Breast epithelium (tissue), 4 donors: ENCODE measurements at places on chromosomes 16 and 17.

DNA sequence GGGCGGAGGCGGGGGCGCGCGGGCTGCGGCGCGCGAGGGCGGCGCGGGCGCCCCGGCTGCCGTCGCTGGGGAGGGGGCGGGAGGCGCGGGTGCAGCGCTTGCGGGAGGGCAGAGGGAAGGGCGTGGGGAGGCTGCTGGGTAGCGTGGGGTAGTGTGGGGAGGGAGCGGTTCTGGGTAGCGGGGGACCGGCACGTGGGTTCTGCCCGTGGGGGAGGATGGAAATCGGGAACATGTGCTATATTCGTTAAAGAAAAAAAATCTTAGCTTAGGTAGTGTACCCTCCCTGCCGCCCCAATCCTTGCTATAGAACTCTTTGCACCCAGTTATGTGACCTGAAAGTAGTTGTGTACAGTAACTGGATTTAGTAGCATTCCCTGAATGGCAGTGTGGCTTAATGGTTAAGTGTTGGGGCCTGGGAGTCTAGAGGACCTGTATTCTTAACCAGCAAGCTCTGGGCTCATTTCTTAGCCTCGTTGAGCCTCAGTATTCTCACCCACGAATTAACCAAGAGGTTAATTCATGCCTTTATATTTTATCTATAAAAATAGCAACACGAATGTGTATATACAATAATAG is 646 bp downstream of the RABEP1 start:
- no peak for DNase-seq

- no peak for DNase-seq
Observed at GRCh38 chr17:59827721-59828477, 64.8 kb downstream of the TUBD1 start.

DNA sequence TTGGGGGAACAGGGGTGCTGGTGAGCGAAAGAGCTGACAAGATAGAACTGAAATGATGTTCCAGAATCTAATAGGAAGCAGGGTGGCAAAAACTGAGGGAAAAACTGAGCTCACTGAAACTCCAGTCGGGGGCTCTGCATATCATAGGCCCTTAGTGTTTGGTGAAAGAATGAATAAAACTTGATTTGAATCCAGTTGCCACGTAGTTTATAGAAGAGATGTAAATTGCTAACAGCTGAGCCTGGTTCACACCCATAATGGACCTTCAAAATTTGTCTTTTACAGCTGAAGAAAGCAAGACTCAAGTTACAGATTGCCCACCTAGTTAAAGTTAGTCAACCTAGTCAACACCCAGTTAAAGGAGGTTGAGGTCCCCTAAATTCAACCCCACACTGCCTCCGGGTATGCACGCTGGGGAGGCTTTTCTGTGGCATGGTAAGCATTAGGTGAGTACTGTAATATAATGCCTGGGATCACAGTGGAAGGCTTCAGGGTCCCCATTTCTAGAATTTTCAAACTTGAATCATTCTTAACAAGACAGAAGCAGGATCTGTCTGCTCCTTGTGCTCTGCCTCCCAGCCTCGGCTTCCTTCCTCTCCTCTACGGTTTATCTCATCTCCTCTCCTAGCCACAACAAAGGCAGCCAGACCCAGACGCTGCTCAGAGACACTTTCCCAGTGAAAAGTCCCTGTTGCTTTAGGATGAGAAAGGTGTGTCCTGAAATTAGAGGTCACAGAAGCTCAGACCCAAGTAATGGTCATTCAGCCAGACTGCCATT is 26.9 kb upstream of the SUPT4H1 start:
- DNase-seq = no peak

GRCh38 chr17:41315814-41316445 is 420 bp upstream of the KRTAP17-1 start:
- no peak for DNase-seq

DNA sequence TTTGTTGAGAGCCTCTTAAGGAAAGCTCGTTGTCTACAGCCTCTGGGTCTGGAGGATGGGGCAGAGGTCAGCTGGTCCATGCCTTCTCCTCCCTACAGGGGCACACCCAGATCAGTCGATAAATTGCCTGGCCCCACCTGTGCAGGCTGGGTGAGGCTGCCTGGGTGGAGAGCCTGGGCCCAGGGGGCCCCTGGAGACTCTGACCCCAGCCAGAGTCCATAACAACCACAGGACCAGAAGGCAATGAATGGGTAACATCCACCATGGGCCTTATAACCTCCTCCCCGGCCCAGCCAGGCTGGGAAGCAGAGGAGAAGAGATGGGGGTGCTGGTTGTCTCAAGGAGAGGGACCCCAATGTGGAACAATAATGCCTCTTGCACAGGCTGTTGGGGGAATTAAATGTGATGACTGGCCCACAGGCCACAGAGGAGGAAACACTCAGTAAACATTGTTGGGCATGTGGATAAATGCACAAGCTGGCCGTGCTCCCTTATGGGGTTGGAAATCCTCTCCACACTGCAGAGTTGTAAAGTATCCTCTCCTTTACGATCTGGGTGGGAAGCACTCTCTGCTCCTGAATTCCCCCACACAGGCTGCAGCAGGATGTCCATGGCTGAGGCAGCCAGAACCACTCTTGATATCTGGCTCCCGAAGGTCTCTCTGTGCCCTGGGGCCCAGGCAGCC is 56.7 kb upstream of the TOB1 start:
- DNase-seq = no peak

DNA sequence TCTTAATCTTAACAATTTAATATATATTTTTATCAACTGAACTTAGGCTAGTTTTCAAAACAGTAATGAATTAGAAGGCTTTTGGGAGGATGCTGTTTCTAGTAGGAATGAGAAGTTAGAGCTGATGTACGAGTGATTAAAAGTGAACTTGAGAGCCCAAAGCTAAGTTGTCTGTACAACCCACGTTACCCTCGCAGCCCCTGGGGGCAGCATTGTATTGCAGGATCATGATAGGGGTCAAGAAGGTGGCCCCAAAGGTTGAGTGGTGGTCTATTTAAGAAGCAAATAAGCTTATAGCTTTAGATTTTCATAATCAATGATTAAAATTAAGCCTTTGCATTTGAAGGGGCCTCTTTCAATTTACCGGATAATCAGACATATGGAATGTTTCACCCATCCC is 33.7 kb upstream of the ALDH3A2 start:
- DNase-seq = no peak

DNA sequence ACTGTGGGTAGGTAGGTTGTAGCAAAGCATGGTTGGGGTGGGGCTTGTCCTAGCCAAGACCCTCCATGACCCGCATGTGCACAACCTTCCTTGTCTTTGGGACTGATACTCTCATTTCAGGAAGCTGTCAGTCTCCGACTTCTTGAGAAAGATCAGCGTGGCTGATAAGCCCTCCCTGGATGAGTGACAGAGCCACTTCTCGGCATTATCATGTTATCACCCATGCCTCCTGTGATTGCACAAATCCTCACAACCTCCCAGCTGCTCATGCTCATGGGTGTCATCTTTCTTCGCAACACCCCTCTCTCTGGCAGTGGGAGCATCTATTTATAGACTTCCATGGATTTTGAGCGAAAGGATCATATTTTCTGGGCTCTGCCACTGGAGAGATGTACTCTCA is 314.2 kb downstream of the FOXL1 start:
- DNase-seq = no peak

DNA sequence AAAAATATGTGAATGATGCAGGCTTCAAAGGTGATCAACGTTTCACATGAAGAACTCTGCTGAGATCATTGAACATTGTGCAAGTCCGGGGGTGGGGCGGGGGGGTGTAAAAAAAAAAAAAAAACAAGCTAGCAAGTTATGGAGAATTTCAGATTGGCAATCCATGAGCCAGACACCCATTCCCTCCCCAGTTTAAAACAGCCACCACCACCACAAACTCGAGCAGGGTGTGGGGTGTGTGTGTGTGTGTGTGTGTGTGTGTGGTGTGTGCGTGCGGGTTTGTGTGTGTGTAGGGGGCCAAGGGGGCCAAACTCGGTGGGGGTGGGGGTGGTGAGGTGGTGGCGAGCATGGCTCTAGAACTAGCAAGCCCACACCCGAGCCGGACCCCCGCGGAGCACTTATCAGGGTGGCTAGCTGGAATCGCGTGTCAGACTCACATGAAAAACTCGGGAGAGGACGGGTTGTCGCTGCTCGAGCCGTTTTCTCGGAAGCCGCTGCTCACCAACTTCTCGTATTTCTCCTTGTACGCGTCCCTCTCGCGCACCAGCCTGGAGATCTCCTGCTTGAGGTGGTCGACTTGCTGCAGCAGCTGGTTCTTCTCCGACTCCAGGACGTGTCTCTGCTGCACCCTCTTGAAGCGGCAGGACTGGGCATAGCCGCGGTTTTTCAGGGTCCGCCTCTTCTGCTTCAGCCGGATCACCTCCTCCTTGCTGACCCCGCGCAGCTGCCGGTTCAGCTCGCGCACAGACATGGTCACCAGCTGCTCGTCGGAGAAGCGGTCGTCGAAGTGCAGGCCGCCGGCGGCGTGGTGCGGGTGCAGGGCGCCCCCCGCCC is 2.0 kb downstream of the MAF start:
- peak; percentile 58 for DNase-seq

DNA sequence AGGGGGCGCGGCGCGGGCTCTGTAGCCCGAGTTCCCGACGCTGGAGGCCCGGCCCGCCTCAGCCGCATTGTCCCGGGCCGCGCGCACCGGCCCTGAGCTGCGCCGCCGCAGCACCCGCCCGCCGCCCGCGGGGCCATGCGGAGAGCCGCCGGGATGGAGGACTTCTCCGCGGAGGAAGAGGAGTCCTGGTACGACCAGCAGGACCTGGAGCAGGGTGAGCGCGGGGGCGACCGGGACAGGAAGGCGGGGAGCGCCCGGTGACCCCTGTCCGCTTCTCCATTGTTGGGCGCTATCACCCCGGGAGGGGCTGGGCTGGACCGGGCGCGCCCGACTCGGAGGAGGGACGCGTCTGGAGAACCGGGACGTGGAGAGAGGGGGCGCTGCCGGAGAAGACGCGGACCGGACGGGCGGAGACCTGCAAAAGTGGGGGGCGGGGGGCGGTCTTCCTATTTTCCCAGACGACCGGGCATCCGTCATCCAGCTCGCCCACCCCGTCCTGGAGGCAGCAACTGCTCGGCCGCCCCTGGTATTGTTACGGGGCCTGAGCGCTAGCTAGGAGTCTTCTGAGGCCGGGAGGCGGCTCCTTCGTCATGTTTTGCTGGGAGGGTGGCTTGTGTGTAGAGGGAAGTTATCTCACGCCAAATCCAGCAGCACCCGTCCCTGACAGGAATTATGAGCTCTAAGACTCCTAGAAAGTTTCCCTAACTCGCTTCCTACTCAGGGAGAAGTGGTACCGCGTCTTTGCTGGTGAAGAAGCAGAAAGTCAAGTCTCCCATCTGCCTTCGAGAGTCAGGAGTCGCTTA is 678 bp downstream of the CDR2L start:
- peak; percentile 80 for DNase-seq

DNA sequence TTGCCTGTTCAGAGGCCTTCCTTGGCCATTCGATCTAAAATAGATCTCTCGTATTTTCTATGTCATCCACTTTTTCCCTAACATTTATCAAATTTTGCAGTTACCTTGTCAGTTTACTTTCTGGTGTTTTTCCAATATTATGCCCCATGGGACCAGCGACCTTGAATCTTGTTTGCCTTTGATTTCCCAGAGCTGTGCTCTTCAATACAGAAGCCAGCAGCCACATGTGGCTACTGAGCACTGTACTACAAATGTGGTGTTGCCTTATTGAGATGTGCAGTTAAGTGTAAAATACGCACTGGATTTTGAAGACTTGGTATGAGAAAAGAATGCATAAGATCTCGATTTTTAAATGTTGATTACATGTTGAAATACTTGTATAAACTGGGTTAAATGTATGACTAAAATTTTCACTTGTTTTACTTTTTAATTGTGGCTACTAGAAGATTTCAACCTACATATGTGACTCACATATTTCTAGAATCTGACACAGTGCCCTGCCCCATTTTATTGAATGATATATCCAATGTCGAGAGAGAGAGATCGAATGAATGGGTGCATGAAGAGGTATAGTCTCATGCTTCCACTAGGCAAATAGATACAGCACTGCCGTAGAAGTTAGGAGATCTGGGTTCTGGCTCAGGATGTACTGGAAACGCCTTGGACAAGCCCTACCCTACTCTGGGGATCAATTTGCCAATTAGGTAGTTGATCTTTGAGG is 824 bp upstream of the PSME3 start:
- no peak for DNase-seq

DNA sequence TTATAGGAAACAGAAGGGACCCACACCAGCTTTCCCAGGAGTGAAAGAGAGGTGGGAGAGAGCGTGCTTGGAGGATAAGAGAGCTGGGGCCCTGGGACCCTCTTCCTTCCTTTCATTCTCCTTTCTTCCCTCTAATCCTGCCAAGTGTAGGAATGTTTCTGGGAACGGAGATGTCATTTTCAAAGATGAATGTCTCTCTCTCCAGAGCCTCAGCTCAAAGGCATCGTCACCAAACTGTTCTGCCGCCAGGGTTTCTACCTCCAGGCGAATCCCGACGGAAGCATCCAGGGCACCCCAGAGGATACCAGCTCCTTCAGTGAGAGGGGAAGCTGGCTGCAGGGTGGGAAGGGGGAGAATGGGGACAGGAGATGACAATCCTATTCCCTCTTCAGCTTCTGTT is 2.0 kb downstream of the FGF11 start:
- no peak for DNase-seq

GRCh38 chr17:78168242-78168902 is at the start of gene SYNGR2:
Gene SYNGR2 (plus strand): TSS chr17:78168581. CDS start chr17:78168617, 36 bp downstream.
- peak; percentile 77 for DNase-seq

- no peak for DNase-seq
Observed at GRCh38 chr16:26464576-26465266, 602.0 kb upstream of the C16orf82 start.

GRCh38 chr16:56999409-57000270 is 10.3 kb downstream of the NLRC5 start:
- DNase-seq = no peak

- DNase-seq = peak; percentile 68
Observed at GRCh38 chr16:22206842-22207714, 1.0 kb downstream of the EEF2K start.

DNA sequence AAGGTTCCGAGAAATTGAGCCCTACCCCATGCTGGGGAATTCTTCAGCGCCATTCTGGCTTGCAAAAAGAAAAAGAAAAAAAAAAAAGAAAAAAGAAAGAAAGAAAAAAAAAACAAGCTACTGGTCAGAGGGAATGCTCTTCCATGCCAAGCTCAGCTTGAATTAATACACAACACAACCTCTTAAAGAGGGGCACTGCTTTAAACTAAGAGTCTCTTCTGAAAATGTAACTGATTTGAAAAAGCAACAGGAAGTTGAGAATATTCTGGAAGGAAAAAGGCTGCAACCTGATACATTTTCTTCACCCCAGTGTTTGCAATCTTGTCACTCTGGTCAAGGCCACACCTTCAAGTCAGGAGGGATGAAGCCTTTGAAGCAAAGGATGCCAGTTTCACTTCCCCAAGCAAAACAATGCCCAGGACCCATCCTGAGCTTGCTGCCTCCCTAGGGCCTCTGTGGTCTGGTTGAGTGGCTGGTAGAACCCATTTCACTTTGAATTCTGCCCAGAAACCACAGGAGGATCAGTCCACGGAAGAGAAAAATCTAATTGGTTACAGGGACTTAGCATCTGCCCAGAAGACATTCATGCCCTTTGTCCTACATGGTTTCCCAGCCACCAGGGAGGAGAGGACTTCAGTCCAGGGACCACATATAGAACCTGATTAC is 389.7 kb downstream of the SOX9 start:
- no peak for DNase-seq
